ENCODE measurements at places on chromosomes 5 and 9.

DNA sequence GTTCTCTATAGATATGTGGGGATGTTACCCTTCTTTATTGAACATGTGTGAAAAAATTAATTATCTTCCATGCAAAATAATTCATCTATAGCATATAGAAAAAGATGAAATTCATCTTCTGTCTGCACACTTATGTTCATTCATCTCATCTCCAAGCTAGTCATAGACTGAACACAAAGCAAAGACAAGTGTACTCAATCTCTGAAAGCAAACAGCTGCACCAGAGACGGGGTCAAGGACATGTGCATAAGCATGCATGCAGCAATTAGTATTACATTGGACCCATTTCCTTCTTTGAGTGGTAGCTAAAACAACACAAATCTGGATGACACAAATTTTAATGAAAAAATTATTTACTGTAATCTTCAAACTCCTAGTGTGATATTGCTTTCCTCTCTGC lies 547.0 kb upstream of the COX7C start:
- no peak for DNase-seq

DNA sequence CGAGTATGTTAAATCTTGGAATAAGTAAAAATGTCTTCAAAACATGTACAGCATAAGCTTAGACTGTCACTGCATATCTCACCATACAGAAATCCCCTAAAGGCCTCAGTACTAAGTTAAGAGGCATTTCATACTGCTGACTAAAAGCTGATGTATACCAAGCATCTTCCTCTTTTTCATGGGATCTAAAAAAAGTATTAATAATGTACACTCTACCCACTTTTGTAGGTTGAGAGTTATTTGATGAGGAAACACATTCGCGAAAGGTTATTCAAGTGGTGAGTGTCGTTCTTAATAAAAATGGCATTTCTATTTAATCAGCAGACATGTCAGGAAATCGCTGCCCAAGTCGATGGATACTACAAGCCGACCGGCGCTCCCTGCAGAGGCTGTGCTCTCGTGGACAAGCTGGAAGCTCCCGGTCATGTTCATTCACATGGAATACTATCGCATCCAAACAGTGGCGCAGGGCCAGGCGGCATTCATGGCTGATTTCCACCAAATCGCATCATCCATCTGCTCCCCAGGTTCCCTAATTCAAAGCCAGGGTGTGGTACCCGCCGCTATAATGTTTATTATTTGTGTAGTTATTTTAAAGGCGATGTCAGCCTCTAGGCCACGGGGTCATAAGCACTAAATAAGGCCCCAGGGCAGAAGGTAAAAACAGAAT lies 724 bp downstream of the SGTB start:
- peak; percentile 64 for DNase-seq

GRCh38 chr9:137216188-137216965 lies 5.7 kb downstream of the RNF208 start:
- no peak for DNase-seq

DNA sequence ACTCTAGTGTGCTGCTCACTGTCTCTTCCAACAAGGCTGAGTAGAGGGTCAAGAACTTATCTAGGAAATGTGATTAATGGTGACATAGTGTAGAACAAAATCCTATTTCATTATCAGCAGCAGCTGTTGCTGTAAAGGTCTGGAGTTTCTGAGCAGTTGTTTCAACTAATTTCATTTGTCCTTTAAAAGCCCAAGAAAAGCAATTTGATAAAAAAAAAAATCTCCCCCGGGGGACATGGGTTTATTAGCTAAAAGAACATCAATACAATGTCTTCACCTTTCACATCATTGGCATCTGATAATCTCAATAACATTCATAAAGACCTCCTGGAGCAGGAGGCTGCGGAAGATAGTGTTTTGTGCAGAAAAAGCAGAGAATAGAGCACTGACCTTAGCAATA lies 468.1 kb downstream of the KCTD16 start:
- DNase-seq, result peak; percentile 78

- DNase-seq, result no peak
Observed at GRCh38 chr5:172868924-172869591, 35.0 kb downstream of the ERGIC1 start.

GRCh38 chr9:93898502-93899426 lies 56.4 kb downstream of the BARX1 start:
- no peak for DNase-seq

GRCh38 chr9:136659861-136660784 lies 2.6 kb upstream of the EGFL7 start:
- no peak for DNase-seq

GRCh38 chr5:56116599-56117141 lies 116.5 kb downstream of the ANKRD55 start:
- DNase-seq, result no peak

DNA sequence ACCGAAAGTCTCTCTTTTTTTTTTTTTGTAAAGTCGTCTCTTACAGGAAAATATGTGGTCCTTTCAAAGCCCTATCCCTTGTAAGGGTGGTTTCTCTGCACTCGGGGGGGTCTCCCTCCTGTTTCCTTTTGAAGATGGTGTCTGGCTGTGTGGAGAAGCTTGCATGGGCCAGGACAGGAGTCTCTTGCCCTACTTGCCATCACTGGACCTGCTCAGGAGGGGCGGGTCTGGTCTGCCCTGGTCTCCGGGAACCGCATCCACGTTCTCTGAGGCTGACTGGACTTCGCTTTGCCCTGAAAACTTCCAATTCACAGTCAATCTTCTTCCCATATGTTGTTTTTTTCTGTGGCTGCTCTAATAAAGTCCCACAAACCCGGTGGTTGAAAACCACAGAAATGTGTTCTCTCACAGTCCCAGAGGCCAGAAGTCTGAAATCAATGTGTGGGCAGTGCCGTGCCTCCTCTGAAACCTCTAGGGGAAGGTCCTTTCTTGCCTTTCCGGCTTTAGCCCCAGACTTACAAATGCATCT lies 92.9 kb upstream of the IER5L start:
- no peak for DNase-seq

GRCh38 chr9:107243742-107244141 lies 39.3 kb upstream of the RAD23B start:
- no peak for DNase-seq

DNA sequence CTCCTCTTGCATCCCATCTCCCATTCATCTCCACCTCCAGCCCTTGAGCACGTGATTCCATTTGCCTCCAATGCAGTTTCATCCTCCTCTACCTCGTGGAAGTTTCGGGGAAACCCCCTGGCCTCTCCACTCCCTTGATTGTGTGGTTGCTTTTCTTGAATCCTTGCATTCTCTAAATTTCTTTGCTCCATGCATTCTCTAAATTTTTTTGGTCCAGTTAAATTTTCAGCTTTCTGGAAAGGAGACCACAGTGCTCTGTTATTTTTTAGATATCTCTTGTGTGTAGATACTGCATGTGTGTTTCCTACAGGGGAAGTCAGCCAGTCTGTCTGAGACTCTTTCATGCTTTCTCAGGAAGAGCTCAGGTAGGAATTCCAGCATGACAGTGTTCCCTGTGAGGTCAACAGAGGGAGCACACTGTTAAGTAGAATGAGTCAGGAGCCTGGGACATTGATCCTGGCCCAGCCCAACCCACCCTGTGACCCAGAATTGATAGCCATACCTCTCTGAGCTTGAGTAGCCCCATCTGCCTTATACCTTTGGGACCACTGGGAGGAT lies 52.8 kb downstream of the AMBP start:
- no peak for DNase-seq

- DNase-seq, result no peak
Observed at GRCh38 chr9:134057751-134058701, 9.8 kb downstream of the BRD3 start.

- DNase-seq, result no peak
Observed at GRCh38 chr9:128627127-128627715, 29.4 kb downstream of the DYNC2I2 start.

DNA sequence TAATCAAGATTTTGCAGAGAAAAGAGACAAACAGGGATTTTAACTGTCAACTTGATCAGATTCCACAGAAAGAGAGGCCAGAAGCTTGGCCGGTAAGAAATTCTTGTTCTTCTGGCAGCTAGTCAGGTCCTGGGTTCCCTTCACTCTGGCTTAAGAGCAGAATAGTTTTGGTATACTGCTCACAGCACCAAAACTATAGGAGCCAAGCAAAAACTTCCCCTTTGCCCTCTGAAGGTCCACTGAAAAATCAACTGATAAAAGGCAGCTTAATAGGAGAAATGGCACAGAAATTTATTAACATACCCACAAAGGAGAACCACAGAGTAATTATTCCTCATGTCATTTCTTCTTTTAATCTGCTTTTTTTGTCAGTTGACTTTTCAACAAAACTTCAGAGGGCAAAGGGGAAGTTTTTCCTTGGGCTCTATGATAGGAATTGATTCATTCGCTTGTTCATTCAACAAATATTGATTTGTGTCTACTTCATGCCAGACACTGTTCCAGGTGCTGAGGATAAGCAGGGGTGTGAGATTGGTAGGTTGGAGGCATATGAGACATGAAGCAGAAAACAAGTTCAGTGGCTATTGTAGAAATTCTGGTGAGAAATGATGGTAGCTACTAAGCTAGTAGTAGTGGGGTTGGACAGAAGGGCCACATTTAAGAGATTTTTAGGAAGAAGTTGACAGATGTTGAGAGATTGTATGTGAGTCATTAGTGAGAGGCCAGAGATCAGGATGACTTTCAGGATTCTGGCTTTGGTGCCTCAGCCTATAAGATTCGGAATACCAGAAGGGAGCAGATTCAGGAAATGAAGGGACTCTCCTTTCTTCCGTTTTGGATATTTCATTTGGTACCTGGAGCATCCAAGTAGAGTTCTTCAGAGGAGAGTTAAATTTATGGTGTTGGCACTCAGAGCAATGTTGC lies 20.6 kb upstream of the NNT start:
- DNase-seq, result peak; percentile 29

- no peak for DNase-seq
Observed at GRCh38 chr5:144142824-144143162, 27.7 kb downstream of the YIPF5 start.

GRCh38 chr9:69660304-69660703 lies 11.9 kb downstream of the APBA1 start:
- no peak for DNase-seq

DNA sequence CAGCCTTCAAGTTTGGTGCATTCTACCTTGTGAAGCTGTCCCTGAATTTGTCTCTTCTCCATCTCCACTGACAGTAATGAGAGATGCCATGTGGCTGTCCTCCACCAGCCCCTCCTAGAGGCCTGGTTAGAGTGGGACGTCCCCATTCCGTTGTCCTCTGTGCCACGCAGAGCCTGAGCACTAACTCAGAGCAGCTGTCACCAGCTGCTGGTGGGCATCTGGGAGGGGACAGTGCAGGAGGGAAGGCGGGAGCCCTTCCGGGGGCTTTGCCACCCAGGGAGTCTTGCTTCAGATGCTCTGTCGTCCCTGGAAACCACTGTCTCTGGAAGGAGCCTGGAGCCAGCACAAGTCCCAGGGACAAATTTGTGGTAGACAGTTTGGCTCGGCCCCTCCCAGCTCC lies 78.6 kb downstream of the PDZD2 start:
- no peak for DNase-seq

DNA sequence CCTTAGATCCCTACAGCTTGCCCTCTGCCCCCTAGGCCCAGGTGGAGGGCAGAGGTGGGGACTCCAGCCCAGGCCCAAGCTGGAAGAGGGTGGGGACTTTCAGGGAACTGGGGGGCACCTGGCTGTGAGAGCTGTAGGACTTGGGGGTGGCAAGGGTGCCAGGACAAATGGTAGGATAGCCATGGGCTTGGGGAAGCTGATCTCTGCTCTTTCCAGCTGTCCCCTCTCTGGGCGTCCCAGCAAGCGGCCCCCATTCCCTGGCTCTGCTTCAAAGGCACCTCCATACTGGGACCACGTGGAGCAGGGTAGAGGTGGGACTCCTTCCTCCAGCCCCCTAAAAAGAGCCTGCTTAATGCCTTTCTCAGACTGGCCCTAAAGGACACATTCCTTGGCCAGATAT lies 385 bp downstream of the LTC4S start:
- DNase-seq, result no peak

- DNase-seq, result no peak
Observed at GRCh38 chr9:4048441-4048840, 251.4 kb downstream of the GLIS3 start.

DNA sequence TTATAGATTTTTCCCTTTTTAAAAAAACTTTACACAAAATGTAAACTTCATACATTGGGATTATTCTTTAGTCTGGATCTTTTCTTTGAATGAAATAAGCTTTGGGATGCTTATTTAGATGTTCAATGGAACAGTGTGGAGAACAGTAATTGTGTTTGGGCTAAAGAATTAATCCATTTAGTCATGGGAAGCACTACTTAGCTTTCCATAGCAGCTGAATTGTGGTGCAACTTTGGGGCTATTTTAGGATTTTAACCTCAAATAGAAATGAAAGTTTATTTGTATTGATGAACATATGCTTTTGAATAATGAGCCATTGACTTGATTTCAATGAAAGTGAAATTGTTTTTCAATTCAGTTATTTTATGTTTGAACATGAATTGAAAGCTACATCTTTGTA lies 72.4 kb downstream of the ZCCHC7 start:
- peak; percentile 56 for DNase-seq

DNA sequence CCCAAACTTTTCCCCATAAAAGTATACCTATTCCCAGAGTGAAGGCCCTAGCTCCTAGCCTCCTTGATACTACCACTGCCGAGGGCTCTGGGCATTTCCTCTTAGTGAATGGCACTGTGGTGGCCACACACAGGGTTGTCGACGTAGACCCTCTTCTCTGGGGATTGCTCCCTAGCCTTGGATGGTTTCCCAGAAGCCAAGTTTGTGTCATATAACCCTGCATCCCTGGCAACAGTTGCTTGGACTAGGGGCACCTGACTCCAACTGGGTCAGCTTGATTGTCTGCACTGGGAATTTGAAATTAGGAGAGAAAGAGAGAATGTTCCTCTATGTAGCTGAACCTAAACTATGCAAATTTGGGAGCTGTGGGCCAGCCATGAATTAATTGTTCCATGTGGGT lies 32.3 kb upstream of the KIF2A start:
- DNase-seq, result no peak

- DNase-seq, result no peak
Observed at GRCh38 chr5:14171621-14172020, 28.5 kb downstream of the TRIO start.

DNA sequence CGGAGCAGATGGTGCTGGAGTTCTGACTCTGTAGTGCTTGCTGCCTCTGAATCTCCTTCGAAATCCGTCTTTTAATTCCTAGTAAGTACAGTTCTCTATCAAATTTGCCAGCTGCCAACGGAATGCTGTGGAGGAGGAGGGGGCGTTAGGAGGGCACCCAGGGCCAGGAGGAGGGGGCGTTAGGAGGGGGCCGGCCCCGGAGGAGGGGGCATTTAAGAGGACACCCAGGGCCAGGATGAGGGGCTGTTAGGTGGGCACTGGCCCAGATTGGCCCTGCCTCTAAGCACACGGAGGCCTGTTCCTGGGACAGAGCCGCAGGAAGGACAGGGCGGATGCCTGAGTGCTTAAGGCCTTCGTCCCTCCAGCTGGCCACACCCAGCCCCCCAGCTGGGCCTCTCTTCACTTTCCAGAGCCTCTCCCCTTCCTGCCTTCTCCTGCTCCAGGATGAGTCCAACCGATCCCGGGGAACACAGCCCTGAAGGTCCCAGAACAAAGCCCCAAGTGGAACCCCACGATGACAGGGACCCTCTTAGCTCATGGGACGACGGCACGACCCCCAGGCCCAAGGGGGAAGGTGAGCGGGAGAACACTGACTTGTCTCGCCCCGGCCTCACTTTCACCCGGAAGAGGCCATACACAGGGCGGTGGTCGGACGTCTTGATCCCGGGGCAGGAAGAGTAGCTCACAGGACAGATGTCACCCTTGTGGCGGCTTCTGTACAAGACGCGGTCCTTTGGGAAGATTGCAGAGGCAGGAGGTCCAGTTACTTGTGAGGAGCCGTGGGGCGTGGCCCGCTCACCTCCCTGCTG lies 9.8 kb downstream of the INPP5E start:
- peak; percentile 62 for DNase-seq

- DNase-seq, result no peak
Observed at GRCh38 chr9:20186231-20186630, 397.4 kb upstream of the SLC24A2 start.

- DNase-seq, result no peak
Observed at GRCh38 chr5:154384480-154385235, 61.1 kb upstream of the SAP30L start.
